ENCODE measurements at places on chromosomes 12 and 14.

GRCh38 chr12:63307849-63308248, 156.8 kb upstream of the AVPR1A start:
- DNase-seq = no peak

GRCh38 chr12:95942101-95942523, 302 bp downstream of the CCDC38 start:
- no peak for DNase-seq

- DNase-seq = no peak
These were observed 10.2 kb downstream of the ARHGDIB start for GRCh38 chr12:14950982-14951746.

- DNase-seq = no peak
These were observed 954.9 kb downstream of the DIO2 start for GRCh38 chr14:79256380-79256779.

DNA sequence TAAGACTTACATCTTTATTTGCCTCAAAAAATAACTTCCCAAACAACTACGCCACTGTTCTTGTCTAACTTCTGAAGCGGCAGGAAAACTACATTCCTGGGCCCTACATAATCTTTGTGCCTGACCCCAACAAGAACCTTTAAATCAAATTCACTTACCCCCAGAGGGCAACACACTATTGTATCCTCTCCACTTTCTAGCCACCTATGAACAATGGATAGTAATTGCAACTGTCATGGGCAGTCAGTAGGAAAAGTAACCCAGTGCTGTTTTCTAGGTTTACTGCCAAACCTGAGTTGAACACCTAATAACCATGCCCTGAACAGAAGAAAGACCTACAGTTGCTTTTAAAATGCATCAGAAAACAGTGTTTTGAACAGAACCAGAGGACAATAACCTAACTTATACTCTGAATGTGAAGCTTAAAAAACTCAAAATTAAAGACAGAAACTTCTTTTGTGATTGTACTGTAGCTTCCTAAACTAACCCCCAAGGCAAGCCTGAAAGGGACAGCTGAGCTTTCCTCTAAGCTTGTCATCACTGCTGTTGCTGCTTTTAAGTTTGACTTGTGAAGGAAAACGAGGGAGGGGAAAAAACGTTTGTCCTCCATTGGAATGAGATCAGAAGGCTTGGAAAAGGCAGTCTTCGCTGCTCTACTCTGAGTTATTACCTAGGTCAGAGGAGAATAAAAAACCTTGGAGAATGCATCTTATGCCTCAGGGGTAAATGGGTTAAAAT, 195.7 kb downstream of the SOX5 start:
- no peak for DNase-seq

GRCh38 chr14:88967299-88967698, 142.8 kb downstream of the TTC8 start:
- DNase-seq = no peak

- peak; percentile 20 for DNase-seq
These were observed 2.2 kb downstream of the DHRS1 start for GRCh38 chr14:24297190-24297964.

DNA sequence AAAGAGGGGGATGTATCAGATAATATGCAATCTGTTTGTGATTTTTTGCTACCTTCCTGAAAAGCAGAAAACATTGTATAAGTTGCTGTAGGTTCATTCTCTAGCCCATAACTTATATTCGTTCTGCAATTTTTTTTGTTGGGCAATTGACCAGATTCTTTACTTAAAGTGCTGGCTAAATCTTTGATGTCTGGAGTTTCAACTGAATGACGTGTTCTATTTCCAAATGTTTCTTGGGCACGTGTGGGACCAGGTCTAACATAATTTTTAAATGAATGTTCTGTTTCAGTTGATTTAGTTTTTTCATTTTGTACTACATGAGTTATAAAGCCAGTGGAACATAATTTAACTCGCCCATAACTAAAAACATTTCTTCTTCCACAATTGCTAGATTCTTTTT, 3.8 kb downstream of the MLH3 start:
- peak; percentile 53 for DNase-seq

DNA sequence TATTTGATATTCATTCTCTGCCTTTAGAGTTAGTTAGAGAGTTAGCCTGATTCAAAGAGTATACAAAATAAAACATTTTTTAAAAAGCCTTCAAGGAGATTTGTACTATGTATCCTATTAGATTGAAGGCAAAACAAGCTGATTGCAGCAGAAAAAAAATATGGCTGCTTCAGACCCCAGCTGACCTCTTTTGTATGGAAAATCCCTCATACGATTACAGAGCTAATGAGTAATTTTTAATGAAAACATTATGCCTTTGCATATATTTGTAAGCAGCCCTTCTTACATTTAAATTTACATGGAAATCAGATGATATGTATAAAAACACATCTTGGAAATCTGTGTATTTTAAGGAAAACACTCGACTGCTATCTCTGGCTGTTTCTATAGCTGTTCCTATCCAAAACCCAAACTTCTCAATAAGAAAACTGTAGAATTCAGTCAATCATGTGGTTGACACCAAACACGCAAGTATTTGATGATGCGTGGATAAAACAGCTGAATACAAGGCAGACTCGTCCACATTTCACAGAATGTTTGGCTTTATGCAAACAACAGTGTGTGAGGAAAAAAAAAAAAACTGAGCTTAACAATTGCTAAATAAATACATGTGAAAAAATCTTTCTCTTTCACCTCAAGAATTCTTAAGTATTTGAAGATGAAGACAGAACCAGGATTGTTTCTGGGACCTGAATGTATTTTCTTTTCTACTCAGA, 275.3 kb downstream of the EGLN3 start:
- DNase-seq = peak; percentile 45

GRCh38 chr12:127509066-127509778, 757.7 kb upstream of the TMEM132C start:
- peak; percentile 84 for DNase-seq

GRCh38 chr14:104863923-104864266, 1.2 kb upstream of the CEP170B start:
- DNase-seq = no peak

DNA sequence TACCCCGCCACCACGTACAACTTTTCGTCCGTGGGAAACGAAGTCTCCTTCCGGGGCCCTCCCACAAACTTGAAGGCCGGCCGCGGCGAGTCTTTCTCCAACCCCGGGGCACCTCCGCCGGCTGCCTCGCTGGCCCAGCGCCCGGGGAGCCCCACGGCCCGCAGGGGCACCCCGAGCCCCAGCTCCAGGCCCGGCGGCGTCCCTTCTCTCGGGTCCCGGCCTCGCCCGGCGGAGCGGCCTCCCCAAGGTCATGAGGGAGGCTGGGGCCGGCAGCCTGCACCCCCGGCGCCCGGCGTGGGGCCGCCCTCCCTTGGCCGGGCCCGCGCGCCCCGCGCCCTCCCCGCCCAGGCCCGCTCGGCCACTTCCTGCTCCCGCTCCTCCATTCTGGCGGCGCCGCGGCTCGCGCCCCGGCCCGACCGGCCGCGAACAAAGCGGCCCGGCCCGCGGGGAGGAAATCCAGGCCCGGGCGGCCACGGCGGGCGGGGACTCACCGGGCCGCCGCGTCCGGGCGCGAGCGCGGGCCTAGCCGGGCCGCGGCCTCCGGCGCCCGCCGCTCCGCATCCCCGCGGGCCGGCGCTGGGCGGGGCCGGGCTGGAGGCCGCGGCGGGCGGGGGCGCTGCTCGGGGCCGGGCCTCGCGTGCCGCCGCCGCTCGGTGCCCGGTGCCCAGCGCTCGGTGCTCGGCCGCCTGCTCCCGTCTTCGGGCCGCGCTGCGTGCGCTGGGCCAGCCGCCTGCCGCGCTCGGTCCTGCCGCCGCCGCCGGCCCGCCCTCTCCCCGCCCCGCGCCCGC, at the start of gene AKT1:
Gene AKT1 (minus strand): TSS at position 756 of the 788 bp plus-strand sequence. CDS start 3,105 bp downstream, outside the sequence.
- DNase-seq = no peak

DNA sequence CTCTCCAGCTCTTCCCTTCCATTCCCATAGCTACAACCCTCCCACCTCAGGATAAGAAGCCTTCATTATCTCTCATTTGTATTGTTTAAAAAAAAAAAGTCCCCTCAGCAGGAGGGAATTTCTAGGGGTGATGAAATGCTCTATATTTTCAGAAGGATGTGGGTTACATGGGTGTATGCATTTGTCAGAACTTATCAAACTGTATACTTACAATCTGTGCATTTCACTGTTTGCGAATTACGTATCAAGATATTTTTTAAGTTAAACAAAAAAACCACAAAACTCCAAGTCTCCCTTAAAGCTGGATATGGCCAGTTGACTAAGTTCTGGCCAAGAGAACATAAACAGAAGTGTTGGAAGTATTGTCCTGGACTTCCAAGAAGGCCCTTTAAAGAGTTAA, 2.0 kb upstream of the FKBP11 start:
- peak; percentile 18 for DNase-seq

GRCh38 chr12:87513536-87514280, 515.5 kb downstream of the C12orf50 start:
- DNase-seq = peak; percentile 10

- no peak for DNase-seq
These were observed 56.6 kb downstream of the SUDS3 start for GRCh38 chr12:118432812-118433545.

GRCh38 chr14:100905166-100905565, 1.6 kb upstream of the RTL1 start:
- no peak for DNase-seq

GRCh38 chr14:38549564-38549963, 293.7 kb upstream of the CLEC14A start:
- no peak for DNase-seq

DNA sequence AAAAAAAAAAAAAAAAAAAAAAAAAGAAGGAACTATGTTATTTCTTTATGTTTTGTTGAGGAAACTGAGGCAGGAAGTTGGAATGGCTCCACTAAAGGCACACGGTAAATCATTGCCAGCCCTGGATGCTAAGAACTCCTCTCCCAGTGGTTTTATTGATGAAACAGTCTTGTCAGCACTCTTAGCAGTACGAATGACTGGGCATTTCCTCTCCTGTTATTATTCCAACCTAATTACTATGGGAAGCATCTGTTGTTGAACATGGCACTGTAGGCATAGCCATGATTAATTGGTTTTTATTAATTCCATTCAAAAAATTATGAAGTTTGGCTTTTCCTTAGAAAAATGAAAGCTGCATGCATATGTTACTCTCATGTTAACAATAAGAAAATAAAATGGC, 1387.1 kb upstream of the TMEM132C start:
- no peak for DNase-seq

DNA sequence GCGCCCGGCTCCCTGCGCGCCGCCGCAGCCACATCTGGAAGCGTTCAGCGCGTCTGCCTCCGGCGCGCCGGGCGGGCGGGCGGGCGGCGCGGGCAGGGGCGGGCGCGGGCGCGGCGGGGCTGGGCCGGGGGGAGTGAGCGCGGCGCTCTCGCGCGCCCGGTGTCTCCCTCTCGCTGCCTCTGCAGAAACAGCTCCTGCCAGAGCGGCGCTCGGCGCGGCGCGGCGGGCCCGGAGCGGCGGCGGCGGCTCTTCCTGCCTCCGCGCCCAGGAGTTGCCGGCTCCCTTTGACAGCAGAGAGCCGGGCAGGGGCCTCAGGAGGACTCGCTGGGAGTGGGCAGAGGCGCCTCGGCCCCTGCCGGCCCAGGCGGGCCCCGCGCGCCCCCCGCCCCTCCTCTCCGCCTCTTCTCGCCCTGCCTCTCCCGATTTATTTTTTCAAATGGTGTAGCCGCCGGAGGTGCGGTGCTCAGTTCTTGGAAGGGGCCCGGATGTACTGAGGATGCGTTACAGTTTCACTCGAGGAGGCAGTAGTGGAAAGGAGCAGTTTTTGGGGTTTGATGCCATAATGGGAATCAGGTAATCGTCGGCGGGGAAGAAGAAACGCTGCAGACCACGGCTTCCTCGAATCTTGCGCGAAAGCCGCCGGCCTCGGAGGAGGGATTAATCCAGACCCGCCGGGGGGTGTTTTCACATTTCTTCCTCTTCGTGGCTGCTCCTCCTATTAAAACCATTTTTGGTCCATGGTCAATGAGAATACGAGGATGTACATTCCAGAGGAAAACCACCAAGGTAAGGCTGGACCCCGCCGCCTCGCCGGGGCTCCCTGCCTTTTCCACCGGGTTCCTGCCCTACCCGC, at the start of gene CACNA1C:
Gene CACNA1C (plus strand): TSS at position 162 of the 853 bp plus-strand sequence. CDS start 576 bp downstream, at position 738.
- DNase-seq = peak; percentile 57

DNA sequence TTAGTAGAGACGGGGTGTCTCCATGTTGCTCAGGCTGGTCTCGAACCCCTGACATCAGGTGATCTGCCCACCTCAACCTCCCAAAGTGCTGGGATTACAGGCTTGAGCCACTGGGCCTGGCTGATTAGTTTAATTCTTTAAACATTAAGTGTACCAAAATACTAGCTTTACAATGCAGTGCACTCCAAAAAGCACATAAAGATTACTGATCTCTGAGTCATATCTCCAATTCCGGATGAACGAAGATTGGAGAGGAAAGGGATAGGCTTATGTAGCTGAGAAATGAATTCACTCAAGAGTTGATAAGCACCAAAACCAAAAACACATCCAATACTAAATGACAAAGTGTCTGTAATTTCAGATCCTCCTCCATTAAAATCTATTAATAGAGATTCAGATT, 15.1 kb downstream of the NAV3 start:
- DNase-seq = peak; percentile 62

DNA sequence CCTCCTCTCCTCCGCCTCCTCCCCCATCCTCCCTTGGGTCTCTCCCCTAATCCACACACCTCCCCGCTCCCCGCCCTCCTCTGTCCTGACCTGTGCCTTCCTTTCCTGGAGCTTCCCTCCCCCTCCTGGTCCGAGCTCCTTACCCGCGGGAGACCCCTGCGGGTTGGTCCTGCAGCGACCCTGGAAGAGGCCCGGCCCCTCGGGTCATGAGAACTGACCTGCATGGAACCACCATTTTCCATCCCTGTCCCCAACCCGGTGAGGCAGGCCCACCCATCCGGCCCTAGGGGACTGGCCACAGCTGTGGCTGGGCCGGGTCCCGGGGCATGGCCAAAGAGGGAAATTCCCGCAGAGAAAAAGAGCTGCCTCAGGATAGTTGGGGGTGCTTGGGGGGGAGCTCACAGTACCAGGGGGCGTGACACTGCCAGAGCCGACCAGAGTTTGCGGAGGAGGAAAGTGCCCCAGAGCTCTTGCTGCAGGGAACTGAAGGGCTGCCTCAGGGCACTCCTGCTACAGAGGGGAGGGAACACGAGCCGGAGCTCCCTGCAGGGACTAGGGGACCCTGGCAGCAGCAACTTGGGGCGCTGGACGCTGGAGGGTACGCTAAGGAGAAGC, 613 bp downstream of the ARHGEF40 start:
- peak; percentile 66 for DNase-seq

- DNase-seq = no peak
These were observed 204.5 kb downstream of the PHLDA1 start for GRCh38 chr12:75827061-75827460.

GRCh38 chr14:64253672-64254071, 40.5 kb downstream of the ESR2 start:
- peak; percentile 73 for DNase-seq

All from fibroblast of mammary gland (primary cell).